AG08396 (cell line): ENCODE measurements at places on chromosomes 4 and X.

DNA sequence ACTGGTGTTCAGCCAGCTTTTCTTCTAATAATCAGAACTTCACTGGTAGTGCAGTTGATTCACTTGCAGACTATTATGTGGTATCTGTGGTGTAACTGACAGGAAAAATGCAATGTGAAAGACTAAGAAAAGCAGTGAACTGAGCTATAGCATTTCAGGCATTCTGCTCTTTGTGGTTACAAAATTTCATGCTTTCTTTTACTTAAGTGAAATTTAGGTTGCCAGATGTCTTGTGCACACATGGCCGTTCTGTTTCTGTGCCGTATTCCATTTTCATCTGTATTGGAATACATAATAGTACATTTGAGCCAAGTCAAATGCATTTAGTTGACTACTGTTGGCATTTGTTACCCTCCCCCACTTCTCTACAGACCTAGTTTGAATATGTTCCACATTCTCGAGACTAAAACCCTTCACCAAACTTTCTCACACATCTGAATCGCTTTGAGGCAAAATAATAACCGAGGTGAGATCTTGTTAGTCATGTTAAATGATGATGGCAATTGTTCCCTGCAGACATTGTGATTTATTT is 8.2 kb downstream of the RTL3 start:
- no peak for DNase-seq

- DNase-seq = no peak
These were observed 877.1 kb downstream of the RAPGEF2 start for GRCh38 chr4:159979953-159980352.

- DNase-seq = peak; percentile 43
These were observed 469.2 kb upstream of the DIPK2B start for GRCh38 chrX:45669715-45670340.

DNA sequence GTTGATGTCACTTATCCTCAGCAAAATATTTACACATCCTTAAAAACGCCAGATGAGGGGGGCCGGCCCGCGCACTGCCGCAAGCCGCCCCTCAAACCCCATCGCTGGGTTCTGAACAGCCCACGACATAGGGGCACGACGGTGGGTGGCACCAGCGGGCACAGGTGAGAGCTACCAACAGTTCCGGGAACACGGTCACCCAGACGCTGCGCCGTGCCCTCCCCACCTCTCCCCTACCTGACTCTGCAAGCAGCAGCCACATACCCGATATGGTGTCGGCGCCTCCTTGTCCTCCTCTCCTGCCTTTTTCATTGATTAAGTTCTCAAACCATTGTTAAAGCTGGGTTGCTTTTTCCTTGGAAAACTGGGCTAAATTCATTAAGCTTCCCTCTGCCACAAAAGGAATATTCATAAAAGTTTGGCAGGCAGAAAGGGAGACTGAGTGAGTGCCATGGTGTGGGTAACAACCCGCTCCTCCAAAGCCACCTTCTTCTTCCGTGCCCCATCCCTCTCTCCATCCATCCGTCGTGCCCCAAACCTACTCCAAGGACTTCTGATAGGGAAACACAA is 1.4 kb downstream of the RAI2 start:
- DNase-seq = no peak

GRCh38 chrX:37453821-37454220 is 104.7 kb downstream of the PRRG1 start:
- DNase-seq = no peak

DNA sequence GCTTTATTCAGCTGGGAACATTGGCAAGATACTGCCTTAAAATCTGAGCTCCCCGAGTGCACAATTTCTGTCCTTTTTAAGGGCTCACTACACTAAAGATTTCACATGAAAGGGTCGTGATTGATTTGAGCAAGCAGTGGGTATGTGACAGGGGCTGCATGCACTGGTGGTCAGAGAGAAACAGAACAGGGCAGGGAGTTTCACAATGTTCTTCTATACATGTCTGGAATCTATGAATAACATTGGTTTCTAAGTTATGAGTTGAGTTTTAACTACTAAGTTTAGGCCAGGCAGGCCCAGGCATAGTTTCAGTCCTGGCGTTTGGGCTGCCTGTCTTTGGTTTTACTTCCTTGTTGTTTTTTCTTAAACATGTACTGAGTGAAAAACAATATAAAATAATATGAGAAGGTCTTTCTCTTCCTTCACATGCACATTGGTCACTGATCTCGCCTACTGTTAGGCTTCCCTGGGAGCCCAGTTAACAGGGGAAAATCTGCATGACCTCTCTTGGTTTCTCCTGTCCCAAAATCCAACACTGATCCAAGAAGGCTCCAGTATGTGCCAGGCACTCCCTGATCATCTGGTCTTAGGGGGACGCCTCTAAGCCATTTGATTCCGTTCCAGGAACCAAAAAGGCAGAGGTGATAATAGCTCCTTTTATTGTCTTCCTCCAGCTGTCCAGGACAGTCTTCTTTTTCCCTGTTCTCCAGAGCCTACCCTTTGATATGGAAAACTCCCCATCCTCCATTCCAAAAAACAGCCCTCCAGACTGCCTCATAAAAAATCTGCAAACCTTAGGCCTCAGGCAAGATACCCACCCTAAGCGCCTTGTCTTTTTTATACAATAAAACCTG is at the start of gene UGT2B17:
Gene UGT2B17 (minus strand): TSS at position 51 of the 854 bp plus-strand sequence. CDS start 7,838 bp downstream, outside the sequence.
- no peak for DNase-seq

DNA sequence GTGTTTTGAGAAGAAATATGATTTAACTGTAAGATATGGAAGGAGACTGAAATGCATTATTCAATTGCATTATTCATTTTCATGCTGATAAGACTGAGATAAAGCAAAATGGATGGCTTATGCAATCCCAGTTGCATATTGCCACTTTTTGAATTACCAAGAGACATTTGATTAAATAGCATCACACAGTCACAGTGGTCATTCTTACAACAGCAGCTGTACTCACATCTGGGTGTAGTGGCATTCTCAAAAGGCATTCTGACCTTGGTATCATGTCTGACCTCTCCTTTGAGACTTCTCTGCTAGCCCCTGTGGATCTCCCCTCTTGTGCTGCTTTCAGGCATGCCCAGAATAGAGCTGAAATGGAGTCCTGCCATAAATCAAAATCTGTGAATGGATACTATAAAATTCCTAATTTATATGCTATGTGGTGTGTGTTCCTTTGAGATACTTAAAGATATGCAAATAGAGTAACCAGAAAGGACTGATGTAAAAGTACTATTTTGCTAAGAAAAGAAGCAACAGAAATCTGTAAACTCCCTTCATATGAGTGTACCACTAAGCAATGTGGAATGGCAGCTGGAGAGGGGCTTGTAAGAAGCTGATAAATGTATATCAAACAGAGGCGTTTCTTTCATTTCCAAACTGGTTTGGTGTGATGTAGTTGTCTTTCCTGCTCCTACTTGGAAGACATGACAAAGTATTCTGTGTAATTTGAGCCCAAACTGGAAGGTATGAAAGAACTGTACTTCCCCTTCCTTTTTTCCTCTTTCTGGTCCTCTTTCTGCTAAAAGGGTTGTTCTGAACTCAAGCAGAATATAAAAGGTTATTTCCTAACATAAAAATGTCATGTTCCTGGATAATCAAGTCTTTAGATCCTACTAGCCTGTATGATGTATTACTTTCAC is 25.4 kb upstream of the METAP1 start:
- DNase-seq = no peak

DNA sequence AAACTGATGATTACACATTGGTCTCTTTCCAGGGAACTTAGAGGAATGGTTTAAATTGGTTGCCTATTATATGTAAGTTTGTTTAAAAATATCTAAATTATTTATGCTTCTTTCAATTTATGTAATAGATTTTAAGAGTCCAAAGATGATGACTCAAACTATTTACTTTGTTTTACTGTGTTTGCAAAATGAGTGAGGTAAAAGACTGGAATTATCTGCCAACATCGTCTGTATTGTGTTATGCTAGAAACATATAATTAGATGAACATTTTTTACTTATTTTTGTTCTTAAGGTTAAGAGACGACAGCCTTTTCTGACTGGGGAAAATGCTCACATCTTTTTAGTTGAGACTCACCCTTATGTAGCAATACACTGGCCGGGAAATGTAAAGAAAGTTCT is 51.1 kb upstream of the SYTL5 start:
- DNase-seq = no peak

- no peak for DNase-seq
These were observed 355.7 kb upstream of the NOCT start for GRCh38 chr4:138659812-138660316.

GRCh38 chrX:15988661-15989603 is 134.3 kb upstream of the AP1S2 start:
- peak; percentile 34 for DNase-seq

DNA sequence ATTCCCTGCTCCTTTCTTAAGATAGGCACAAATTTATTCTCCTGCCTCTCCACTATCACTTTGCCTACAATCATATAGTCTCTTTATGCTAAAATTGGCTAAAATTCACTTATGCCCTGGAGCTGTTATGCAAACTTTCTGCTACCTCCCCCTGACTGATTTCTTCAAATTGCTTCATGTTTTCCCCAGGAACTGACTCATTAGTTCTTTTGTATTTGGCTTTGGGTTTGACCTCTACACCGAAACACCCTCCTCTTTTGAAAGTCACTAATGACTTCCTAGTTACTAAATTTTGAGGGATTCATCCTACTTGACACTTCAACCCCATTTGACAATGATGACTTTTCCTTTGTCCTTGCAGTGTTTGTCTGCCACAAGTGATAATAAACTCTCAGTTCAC is 222.6 kb downstream of the NDST4 start:
- no peak for DNase-seq

DNA sequence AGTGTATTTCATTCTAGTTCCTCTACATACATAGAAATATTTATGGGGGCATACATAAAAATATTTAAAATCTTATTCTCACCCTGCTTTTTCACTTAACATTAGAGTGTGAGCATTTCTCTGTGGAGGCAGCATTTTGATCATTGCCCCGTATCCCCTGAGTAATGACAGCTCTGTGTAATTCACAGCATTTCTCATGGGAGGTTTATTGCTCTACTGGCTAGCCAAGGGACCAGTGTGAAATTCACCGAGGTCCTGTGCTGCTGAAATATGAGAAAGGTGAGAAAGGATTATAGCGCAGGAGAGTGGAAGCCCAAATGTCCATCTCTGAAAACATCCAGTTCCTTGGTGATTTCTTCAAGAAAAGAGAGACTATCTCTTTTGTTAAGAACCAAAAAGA is 22.9 kb downstream of the PDGFC start:
- no peak for DNase-seq

DNA sequence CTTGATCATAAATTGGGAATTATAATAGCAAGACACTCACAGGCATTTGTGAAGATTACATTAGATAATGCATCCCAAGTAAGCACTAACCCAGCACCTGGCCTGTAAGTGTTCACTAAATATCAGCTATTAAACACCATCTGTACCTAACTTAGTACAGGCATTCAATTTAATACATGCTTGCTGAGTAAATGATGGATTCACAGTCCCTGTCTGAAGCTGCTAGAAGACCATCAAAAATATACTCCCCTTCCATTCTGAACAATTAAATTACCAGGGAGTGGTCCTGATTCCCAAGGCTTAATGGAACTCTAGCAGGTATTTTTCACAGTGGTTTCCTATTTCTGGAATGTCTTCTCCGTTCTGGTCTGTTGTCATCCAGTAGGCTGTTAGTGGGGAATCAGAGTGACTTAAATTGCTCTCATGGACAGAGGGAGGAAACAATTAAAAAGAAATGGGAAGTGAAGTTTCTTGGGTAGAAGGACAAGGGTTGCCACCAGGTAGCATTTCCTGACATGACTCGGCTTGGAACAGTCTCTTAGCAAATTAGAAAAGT is 233.9 kb downstream of the PTTG2 start:
- DNase-seq = no peak

DNA sequence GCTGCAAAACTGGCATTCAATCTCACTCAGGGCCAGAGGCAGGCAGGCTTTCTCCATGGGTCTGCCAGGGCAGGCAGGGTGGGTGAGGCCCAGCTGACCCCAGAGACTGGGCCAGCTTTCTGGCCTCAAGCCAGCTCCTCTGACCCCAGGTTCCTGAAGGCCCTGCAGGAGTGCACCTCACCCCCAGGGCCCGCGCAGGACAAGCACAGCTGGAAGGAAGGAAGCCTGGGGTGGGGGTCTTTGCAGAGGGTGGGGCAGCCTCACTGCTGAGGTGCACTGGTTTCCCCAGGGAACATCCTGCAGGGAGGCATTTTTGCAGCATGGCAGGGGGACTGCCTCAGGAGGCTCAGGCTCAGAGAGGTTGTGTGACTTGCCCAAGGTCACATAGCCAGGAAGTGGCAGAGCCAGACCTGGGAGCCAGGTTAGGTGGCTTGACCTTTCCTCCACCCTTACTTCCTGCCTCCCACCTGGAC is 31.5 kb upstream of the AFAP1 start:
- DNase-seq = no peak

- no peak for DNase-seq
These were observed 2.6 kb downstream of the ARHGAP24 start for GRCh38 chr4:85477534-85477933.

- DNase-seq = no peak
These were observed 110.1 kb downstream of the COX18 start for GRCh38 chr4:72959411-72959810.

DNA sequence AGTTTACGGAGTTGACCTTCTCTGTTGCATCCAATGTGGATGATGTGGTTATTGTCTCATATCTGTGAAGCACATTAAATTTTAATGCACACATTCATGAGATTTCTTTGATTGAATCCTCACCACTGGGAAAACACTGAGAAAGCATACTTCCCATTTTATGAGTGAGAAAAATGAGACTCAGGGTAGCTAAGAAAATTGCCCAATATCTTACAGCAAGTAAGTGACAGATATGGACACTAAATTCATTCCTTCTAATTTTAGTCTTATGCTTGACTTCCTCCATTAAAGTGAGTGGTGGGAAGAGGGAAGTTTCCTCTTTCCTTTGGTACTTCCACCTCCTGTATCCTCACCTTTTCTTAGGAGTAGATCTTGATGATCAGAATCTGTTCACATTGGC is 504.8 kb upstream of the BOD1L1 start:
- DNase-seq = no peak

GRCh38 chrX:30649859-30650258 is 3.4 kb upstream of the GK start:
- DNase-seq = no peak

DNA sequence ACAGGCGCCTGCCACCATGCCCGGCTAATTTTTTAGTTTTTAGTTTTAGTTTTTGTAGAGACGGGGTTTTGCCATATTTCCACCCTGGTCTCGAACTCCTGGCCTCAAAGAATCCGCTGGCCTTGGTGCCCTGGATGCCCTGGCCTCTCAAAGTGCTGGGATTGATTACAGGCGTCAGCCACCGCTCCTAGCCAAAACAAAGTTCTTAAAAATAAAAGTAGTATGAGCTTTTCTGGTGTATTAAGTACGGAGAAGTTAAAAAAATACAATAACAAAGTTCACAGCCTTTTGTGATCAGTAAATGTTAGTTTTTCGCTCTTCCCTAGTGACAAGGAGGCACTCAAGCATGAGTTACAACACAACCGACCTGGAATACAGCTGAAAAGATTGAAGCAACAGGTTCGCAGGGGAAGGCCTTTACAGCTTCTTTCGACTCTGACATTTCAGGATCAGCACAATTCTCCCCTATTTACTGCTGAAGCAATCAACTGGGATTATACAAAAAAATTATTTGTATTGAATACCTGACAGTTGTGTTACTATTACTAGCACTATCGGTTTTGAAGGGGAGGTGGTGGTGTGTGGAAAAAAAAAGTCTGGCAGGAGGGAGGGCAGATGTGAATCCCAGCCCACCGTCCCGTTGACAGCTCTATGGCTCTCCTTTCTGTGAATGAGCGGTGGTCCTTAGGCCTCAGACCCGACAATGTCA is 893 bp upstream of the METAP1 start:
- peak; percentile 10 for DNase-seq

- no peak for DNase-seq
These were observed 225.4 kb downstream of the CPE start for GRCh38 chr4:165604181-165604580.

- DNase-seq = no peak
These were observed 84.3 kb upstream of the PSAPL1 start for GRCh38 chr4:7518871-7519637.

- DNase-seq = no peak
These were observed 31.3 kb downstream of the TRIML2 start for GRCh38 chr4:188078116-188078515.
